ENCODE measurements at places on chromosomes 6 and 20.
A peak's percentile ranks its signal among the peaks of the same experiment; 100 is the strongest.

- no peak for DNase-seq
These were observed 1.9 kb downstream of the TRMT11 start for GRCh38 chr6:125988280-125988679.

DNA sequence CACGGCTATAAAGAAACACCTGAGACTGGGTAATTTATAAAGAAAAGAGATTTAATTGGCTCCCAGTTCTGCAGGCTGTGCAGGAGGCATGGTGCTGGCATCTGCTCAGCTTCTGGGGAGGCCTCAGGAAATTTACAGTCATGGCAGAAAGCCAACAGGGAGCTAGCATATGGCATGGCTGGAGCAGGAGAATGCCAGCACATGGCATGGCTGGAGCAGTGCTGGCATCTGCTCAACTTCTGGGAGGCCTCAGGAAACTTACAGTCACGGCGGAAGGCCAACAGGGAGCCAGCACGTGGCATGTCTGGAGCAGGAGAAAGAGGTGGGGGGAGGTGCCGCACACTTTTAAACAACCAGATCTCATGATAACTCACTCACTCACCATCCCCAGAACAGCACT is 32.5 kb upstream of the DACT2 start:
- no peak for DNase-seq

- peak; percentile 8 for DNase-seq
These were observed 38.5 kb downstream of the DLGAP4 start for GRCh38 chr20:36344517-36345132.

- DNase-seq, result no peak
These were observed 291.0 kb downstream of the ZFAND3 start for GRCh38 chr6:38110481-38110971.

- no peak for DNase-seq
These were observed 32.6 kb downstream of the SLC2A10 start for GRCh38 chr20:46741924-46742668.

DNA sequence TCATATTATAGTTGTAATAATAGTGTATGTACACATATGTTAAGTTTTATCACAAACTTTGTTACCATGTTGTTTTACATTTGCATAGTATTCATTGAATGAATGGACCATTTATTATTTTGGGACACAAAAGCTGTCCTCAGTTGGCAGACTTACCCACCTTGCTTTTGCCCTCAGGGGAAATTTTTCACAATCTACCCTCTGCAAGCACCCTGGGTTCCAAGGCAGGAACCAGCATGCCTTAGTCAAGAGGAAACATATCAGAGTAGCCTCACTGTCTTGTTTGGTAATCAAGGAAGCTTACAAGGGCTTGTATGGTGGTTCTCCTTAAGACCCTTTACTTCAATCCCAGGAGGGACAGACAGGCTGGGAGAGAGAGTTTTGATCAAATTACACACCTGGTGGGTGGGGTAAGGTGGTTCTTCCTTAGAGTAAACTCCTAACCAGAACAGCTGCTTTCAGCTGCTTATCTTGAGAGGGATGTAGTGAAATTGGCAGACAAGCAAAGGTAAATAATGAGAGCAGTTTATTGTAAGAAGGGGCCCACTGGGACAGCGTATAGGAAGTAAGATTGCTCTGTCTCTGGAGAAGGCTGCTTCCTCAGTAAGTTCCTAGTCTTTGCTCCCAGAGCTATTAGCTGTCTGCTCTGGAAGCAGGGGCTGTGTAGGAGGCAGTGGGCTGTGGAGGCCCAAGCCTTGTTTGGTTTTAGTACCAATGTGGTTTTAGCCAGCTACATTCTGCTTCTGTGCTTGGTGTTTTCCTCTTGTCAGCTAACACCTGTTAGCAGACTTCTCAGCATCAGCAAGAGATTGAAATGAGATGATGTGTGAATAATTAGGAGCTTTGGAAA is 31.1 kb downstream of the BRPF3 start:
- DNase-seq, result peak; percentile 52

DNA sequence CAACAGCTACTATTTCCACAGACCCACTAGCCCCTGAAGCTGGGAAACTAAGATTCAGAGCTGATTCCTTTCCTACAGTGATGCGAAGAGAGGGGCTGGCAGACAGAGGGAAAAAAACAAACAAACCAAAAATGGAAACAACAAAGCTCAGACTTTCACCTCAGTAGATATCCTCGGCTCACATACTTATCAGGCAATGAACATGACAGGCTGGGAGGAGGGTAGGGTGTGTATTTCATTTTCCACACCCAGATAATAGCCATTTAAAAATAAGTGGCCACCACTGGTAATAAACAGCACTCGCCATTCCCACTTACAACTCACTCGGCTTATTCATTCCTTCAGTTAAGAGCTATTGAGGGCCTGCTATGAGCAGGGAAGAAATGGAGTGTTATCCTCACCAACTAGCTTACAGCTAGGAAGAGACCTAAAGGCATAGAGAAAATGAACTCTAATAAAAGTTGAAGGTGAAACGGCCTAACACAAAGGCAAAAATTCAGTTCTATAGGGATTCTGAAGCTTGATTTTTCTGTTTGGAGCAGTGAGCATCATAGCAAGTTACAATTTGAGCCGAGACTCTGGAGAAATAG is 32.0 kb upstream of the SPTLC3 start:
- DNase-seq, result no peak

DNA sequence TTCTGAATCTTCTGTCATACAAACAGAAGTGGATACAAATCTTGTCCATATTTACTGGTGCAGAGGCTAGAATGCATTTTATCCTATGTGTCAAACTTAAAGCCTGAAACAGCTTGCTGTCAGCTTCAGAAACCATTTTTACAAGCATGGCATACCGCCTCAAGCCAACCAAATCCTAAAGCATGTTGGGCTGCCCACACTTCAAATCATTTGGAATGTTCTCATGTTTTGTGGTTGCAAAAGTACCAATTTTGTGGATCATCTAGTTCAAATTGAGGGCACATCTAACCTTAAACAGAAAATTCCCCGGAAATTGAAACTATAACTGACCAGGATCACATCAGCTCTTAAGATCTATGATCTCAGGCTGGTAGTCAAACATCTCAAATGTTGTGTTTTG is 3.2 kb downstream of the GPR63 start:
- no peak for DNase-seq

DNA sequence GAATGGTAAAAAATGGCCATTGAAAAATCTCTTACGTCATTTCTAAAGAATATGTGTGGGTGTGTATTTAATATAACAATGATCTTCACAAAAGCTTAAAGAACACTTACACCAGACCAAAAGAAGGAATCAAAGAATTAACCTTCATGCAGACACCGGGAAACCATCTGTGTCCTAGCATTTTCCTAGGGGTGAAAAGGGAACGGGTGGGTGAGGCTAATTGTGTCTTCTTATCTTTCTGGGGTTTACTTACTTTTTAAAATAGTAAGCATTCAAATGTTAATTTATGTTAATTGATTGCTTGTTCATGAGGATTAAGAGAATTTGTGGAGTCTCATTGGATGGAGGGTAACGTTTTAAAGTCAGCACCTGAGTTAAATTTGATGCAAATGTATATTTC is 47.5 kb downstream of the BMP2 start:
- no peak for DNase-seq

- no peak for DNase-seq
These were observed 13.2 kb upstream of the PARD6B start for GRCh38 chr20:50717974-50718761.
